ENCODE measurements at places on chromosomes 5 and 9.

DNA sequence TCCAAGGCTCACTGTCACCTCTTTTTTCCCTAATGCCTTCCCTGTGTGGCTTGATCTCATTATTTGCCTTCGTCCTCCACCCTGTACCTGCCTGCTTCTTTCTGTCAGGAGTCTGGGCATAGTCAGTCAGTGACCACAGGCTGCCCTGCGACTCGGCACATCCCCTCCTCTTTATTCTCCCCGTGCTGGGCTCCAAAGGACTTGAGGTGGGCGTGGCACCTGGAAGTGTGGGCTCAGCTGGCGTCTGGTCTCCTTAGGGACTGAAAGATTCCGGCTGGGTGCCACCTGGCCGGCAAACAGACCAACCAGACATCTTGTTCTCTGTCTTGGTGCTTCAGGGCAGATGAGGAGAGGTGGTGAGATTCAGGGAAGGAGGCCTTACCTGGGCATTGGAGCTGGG is 29.6 kb upstream of the PRDM12 start:
- no peak for DNase-seq

- no peak for DNase-seq
Measured at GRCh38 chr9:118883411-118883810, 485.8 kb downstream of the BRINP1 start.

DNA sequence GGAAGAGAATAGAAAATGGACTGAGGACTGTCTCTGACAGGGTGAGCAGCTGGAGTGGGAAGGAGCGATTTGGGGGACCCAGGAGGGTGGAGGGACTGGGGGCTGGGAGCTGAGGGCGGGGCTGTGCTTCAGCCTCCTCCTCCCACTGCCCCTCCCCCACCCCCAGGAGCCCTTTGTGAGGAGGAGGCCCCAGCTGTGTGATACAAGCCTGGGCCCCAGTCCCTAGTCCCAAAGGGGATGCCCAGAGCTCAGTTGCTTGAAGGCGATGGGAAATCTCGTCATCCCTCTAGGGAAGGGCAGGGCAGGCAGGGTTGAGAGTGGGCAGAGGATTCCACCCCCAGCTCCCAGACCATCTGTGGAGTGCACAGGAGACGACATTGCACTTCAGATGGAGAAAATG is at the start of gene SPATA31E1:
SPATA31E1 (plus strand) TSS at position 251 of the 400 bp plus-strand sequence; CDS start at position 266, 15 bp downstream.
- DNase-seq: no peak

DNA sequence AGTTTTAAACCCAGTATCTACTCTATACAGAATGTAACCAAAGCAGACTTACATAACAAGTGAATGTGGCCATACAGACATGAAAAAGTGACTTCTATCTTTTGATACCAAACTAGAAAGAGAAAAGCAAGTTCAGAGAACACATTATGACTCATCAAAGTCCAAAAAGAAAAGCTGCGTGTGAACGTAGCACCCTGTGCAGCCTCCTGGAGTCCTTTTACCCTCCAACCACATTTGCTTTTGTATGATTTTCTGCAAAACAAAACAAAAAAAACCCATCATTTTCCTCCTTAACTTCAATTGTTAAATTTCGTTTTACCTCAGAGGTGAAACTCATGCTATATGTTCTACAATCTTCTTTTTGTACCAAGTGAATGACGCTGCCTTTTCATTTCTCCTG is 2.8 kb upstream of the SMARCA2 start:
- no peak for DNase-seq

DNA sequence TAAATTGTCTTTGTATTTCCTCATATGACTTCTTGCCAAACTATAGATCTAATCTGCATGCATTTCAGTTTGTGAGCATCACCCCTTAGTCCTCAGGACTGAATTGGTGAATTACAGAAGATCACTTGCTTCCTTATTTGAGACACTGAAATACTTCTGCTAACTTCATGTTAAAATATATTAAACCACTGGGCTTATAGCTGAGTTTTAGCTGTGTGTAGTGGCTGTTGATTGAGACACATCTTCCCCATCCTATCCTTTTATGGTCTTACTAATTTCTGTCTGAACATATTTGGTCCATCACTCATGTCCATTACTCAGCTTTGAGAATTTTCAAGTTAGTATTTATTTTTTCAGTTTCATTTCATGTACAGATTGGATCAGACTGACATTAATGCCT is 295.9 kb downstream of the PSAT1 start:
- DNase-seq: no peak

GRCh38 chr5:160470437-160471361 is 49.0 kb downstream of the PTTG1 start:
- no peak for DNase-seq

DNA sequence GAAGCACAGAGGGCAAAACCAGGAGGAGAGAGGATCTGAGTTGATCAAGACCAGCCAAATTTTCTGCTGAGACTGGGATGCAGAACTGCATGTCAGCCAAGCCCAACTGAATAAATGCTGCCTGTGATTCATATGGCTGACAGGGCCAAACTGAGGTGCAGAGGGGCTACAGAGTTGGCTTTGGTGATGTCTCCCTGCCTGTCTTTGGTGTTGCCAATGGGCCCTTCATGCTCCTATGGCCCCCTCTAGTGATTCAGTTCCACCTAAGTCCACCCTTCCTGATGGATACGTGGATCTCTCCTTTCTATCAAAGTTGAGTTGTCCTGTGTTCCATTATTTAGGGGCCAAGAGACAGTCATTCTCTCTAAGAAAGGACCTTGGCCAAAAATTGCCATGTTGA is 163.6 kb upstream of the TLE4 start:
- no peak for DNase-seq

GRCh38 chr5:126947146-126948010 is 83.0 kb downstream of the MARCHF3 start:
- no peak for DNase-seq

GRCh38 chr5:50420343-50420935 is 20.6 kb downstream of the EMB start:
- DNase-seq: no peak

- no peak for DNase-seq
Measured at GRCh38 chr5:121915765-121916164, 46.0 kb upstream of the SRFBP1 start.

GRCh38 chr5:149488645-149489306 is 62.5 kb downstream of the CSNK1A1 start:
- peak; percentile 51 for DNase-seq

- no peak for DNase-seq
Measured at GRCh38 chr5:167671176-167671575, 620.3 kb upstream of the WWC1 start.

- DNase-seq: no peak
Measured at GRCh38 chr5:134139891-134140469, 25.5 kb downstream of the TCF7 start.

DNA sequence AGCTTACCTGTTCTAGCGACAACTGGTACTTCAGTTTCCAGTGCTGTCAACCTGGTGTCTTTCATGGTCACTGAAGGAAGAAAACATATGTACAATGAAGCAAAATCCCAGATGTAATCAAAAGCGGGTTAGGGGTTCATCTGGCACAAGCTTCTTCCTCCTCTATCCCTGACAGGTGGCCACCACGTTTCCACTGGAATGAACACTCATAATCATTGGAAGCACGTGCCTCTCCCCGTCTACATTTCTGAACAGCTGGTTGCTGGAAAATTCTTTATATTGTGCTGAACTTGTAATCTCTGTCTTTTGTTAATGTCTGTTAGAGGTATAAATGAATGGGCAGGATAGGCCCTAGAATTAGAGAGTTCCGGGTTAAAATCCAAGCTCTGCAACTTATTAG is 9.4 kb downstream of the TSC1 start:
- DNase-seq: no peak

DNA sequence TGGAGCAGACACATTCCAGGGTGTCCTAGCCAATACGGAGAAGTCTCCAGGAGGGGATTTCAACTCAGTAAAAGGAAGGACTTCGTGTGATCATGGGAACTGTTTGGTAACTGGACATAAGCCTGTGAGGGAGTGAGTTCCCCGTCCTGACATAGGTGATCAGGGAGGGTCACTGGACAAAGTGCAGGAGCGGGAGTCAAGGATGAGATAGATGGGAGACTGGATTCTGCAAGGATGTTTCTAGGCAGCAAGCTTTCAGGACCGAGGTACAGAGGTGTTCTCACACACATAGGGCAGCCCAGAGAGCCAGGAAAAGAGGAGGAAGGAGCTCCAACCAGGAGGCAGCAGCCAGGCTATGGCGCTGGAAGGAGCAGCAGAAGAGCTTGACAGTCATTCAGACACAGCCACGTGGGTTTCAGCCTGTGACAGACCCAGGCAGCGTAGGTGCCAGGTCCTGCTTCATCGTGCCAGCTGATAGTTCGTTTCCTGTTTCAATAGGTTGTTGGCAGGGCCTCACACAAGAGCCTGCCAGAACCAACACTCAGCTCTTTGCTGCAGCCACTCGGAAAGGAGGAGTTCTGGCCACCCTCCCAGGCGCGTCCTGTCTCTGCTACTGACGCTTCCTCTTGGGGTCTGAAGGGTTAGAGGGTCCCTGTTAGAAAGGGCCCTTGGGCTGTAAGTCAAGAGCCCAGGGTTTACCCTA is 84.1 kb downstream of the AMBP start:
- DNase-seq: no peak

DNA sequence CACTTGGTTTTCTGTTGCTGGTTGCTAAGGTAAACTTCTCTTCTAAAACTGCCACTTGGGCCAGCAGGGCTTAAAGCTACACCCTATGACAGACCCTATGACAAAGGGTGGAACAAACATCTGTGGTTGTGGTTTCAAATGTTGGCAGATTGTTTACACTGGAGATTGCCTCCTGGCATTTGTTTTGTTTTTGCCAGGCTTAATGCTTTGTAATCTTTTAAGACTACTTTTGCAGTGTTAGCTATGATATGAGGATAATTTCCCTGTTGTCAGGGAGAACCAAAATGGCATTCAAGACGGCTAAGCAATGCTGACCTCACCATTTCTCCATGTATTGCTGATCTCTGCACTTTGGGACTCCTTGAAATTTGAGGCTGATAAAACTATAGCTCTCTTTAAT is 50.3 kb downstream of the MAMDC2 start:
- DNase-seq: no peak

DNA sequence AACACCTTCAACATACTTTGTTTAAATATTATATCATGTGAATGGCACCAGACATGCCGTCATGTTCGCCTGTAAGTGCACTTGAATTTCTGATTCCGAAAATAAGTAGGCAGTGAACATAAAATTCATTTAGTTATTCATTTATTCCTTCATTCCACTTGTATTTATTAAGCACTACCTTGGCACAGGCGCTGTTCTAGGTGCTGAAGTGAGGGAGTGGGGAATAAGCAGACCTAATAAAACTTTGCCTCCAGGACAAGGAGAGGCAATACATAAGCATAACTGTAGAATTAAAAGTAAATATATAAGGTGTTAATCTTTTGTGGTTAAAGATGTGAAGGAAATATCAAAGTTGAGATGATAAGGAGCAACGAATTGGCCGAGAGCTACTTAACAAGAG is 297.4 kb downstream of the TENT4A start:
- no peak for DNase-seq

GRCh38 chr5:147831465-147831864 is at the start of gene SPINK1:
Gene SPINK1 (minus strand): TSS chr5:147831671. CDS start chr5:147831577, 94 bp downstream.
- no peak for DNase-seq

DNA sequence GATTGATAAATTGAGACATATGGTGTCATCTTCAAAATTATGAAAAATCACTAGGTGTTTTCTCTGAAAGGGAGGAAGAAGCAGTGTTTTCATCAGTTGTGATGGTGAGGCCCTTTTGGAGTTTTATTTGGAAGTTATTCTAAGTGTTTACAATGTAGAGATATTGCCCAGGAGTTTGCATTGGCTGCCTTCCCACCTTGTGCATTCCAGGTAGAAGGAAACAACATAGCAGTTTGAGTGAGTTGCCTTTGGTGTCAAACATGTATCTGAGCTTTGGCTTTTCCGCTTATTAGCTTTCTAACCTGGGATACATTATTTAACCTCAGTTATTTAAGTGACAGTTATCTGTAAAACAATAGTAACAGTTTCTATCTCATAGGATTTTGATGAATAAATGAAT is 122.5 kb downstream of the SCAMP1 start:
- no peak for DNase-seq

- DNase-seq: no peak
Measured at GRCh38 chr5:118253225-118254061, 734.9 kb downstream of the DTWD2 start.

DNA sequence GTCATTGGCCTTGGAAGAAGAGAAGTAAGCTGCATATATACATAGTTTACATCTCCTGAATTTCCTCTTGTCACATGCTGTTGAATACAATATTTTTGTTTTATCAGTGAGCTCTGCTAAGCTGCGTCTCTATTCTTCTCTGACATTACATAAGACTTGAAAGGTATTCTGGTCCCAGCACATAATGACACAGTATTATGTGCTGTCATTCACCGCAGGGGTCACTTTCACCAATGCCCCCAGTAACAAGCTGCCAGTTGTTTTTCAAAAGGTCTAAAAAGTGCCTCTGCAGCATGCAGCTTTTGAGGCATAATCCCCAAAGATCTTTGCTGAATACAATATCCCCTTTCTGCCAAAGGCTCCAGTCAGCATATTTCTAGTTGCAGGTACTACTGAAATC is 349.0 kb upstream of the FAM174A start:
- DNase-seq: no peak

DNA sequence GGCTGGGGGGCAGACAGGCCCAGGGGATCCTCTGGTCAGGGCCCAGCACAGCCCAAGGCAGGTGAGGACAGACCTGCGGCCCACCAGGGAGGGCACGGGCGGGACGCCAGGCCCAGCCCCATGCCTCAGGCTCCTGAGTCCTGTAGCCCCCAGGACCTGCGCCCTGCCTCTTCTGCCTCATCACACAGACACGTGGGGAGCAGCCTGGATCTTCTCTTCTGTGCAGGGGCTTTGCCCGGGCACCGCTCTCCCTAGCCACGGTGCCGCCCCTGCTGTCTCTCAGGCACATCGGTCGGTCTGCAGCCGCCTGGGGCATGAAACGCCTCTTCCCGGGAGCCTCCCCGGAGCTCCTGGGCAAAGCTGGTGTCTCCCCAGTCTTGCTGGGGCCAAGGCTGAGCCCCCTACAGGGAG is 40.2 kb upstream of the EGFL7 start:
- DNase-seq: no peak

GRCh38 chr9:98572796-98573195 is 135.9 kb downstream of the GABBR2 start:
- peak; percentile 7 for DNase-seq

- DNase-seq: no peak
Measured at GRCh38 chr5:74648835-74649293, 8.3 kb upstream of the ENC1 start.

Measured in activated CD8-positive, alpha-beta memory T cell treated with anti-CD3 and anti-CD28 coated beads, Interleukin-2, amount 50 U/mL, for 48 hours (primary cell).